ENCODE measurements at places on chromosomes 6 and 20. TPM values are rescaled to one million over a fixed set of nuclear protein-coding genes. Genes with fewer than 3 reads are reported as not detected.

GRCh38 chr6:136511926-136512325 is 38.3 kb downstream of the MAP7 start:
- DNase-seq = no peak

DNA sequence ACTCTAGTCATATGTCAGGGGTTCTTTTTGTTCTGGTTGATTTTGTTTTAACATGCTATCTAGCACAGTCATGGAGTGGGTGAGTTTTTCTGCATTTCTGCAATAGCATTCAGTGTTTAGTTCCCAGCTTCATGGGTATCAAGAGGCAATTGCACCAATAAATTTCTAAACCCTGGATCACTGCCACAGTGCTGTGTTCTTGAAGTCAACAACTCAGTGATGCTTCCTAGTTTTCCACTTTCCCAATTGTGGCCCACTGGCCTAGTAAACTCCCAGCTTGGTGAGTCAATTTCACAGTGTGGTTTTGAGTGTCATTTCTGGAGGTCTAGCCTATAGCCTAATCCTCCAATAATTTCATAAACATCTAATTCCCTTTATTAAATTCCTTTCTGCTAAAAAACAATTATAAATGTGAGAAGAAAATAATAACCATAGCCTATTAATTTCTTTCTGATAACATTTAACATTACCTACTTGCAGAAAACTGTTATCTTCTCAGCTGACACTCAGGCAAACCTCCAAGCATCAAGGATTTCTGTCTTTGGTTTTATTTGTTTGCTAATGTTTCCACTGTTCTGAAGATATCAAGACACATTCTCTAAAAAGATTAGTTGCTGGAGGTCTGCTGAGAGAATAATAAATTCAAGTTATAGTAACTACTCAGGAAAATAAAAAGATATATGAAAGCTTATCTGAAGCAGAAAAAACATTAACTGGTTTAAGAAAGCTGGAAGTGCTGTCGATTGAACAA is 89.9 kb downstream of the PDE7B start:
- no peak for DNase-seq

- no peak for DNase-seq
Measured at GRCh38 chr6:106146852-106147351, 60.8 kb downstream of the PRDM1 start.

DNA sequence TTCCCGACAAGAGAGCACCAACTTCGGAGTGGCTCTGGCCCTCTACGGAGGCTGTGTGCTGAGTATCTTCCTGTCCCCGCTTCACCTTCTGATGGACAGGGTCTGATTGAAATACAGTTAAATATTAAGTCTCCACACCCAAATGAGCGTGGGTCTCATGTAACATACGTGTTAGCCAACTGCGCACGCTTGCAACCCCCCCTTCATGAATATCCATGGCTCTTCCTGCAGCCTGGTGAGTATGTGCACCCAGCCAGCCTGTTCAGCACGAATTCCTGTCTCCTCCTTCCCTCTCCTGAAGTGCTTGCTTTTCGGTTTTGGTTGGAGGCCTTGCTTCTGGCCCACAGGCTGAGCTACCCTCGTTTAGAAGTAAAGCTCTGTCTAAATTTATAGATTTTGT is 102.9 kb upstream of the FRMD1 start:
- DNase-seq = no peak

DNA sequence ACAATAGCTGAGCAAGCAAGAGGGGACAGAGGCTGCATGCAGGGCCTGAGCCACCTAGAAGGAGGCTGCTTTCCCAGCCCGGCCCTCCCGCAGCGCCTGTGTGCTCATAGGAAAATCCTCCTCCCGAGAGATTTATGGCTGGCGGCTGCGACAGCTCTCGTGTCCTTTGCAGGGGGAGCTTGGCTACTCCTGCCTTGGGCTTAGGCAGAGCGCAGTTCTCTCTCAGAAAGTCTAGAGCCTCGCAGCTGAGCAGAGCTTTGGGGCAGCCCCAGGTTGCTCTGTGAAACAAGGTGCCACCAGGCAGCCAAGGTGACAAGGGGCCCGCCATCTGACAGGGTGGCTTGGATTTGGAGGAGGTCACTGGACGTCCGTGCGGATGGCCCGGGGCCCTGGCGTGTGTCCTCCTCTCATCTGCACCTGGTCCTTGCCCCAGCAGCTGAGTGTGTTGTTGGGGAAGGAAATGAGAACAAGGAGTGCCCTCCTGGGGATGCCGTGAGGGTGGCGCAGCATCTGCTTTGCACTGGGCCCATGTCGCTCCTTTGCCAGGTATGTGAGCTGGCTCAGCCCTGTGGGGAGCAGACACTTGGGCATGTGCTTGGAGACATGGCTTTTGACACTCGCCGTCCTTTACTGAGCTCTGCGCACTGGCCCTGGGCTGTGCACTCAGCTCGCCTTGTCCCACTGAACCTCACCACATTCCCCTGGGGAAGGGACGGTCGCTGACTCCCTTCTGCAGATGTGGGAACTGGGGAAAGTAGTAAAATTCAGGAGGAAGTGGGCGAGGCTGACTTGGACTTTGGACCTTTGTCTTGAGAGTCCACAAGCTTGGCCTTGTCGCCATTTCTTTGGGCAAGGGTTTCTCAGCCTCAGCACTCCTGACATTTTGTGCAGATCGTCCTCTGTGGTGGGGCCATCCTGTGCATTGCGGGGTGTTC is 41.9 kb downstream of the EDN3 start:
- DNase-seq = no peak

DNA sequence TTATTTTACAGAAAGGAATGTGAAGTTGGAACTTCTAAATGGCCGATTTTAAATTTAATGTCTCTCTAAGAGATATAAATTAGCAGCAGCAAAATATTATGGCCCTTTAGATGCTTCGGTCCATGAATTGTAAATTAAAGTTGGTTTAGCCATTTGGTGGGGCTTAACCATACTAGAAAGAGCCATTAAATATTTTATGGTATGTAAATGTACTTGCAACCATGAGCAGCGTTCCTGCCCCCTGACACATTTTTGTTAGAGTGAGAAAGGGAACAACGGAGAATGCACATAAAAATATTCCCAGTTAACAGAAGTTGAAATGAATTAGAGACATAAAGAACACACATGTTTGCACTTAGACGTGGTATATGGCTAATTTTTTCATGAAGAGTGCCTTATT is 237.9 kb downstream of the MYLK4 start:
- DNase-seq = no peak

- no peak for DNase-seq
Measured at GRCh38 chr6:11983306-11983705, 28.8 kb upstream of the HIVEP1 start.

Gene OOEP
- not detected for total RNA-seq

All from Daoy (cell line).